Spleen (tissue), 13 donors: ENCODE measurements at places on chromosomes 3 and 15. TPM values are rescaled to one million over a fixed set of nuclear protein-coding genes. Genes with fewer than 3 reads are reported as not detected.

DNA sequence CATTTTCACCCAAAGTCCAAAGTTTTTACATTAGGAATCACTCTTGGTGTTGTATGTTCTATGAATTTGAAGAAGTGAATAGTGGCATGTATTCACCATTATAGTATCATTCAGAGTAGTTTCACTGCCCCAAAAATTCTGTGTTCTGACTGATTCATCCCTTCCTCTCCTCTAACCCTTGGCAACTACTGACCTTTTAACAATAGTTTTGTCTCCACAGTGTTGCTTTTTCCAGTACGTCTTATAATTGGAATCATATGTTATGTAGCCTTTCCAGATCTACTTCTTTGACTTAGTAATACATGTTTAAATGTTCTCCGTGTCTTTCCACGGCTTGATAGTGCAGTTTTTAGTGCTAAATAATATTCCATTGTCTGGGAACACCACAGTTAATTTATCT lies 379.0 kb upstream of the SGO1 start:
- DNase-seq = no peak

DNA sequence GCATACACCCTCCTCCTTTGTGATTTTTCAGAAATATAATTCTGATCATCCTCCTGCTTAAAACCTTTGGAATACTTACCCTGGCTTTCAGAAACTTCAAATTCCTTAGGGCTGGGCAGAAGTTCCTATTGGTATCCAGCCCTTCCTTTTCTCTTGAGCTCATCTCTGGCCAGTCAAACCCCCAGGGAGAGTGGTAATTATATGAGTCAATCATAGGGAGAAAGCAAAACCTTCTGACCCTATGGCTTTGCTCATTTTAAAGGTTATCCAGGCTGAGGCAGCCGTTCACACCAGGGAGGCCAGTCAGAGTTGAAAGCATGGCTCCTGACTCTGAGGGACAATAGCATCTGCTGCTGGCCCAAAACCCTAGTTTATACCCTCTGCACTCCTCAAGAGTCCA lies 23.9 kb upstream of the CTNNB1 start:
- no peak for DNase-seq

DNA sequence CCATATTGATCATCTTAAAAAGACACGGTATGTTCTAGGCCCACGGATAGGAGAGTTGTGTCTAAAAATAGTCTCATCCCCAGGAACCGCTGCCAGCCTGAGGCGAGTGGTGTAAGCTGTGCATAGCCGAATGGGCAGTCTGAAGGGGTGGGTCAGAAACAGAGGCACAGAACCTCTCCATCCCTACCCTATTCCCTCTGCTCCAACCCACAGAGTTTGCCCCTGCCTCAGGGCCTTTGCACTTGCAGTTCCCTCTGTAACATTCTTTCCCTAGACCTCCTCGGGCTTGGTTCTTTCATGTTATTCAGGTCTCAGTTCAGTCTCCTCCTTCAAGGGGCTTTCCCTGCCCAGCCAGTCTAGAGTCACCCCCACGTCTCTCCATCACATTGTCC lies 4.8 kb downstream of the SCN5A start:
- no peak for DNase-seq

- peak; percentile 72 for DNase-seq
Measured at GRCh38 chr3:37995652-37996641, 5.4 kb downstream of the VILL start.

- no peak for DNase-seq
Measured at GRCh38 chr15:42413920-42414319, 54.6 kb downstream of the CAPN3 start.

- no peak for DNase-seq
Measured at GRCh38 chr3:142274908-142275307, 49.5 kb upstream of the GK5 start.

DNA sequence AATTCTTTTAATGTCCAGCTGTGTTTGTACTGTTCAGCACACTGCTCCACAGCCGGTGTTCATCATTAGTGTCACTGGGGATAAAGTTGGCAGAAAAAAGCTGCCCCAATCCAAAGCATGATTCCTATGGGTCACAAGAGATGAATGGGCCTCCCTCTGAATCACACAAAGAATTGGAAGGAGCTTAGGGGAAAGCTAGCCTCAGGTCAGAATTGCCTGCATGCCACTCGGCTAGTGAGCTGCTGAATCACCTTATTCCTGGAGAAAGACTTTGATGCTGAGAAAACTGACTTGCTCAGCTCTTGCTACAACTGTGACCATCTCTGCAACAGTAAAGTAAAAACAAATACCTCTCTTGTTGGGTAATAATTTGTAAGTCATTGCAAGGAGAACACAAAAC lies 3.5 kb downstream of the CCK start:
- DNase-seq = no peak

- DNase-seq = peak; percentile 54
Measured at GRCh38 chr15:68340726-68341671, 63.5 kb downstream of the FEM1B start.

- DNase-seq = no peak
Measured at GRCh38 chr15:60375306-60375705, 22.5 kb downstream of the ANXA2 start.

GRCh38 chr15:42483677-42484076 lies 7.3 kb downstream of the ZNF106 start:
- DNase-seq = no peak

GRCh38 chr3:132857317-132857716 lies 135.1 kb upstream of the NPHP3 start:
- DNase-seq = no peak

DNA sequence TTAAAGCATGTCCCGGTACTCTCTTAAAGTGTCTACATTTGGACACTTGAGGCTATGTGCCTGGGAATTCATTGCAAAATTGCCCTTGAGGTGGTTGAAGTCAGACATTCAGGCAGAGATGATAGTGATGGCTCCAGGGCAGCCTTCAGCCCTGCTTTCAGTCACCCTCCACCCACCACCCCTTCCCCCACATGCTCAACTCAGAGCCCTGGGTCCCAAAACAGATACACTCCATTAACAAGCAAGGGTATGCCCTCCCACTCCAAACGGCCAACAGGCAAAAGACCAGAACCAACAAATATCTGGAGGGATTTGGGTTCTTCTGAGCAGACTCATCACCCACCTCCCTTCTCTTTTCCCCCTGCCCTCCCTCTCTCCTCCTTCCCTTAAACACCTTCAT lies 29.9 kb upstream of the VIPR1 start:
- no peak for DNase-seq

DNA sequence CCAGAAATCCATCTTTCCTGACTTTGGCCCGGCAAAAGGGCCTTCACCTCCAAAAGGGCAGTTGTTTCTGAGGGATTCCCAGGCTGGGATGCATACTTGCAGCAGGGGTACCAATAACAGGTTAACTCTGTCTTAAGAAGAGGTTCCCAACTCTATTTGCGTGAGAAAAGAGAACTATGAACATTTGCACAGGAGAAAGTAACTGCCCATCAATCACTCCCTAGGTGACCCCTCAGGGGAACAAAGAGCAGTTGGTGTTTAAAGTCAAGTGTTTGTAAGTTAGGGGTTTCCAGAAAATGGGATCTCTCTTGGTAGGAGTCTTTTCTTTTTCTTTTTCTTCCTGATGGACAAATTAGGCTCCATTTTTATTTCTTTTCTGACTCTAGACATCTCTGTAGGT lies 97.3 kb downstream of the EPHB1 start:
- DNase-seq = peak; percentile 6

GRCh38 chr3:131903988-131904415 lies 130.8 kb downstream of the CPNE4 start:
- no peak for DNase-seq

GRCh38 chr3:129282727-129283327 lies 4.2 kb downstream of the HMCES start:
- no peak for DNase-seq

DNA sequence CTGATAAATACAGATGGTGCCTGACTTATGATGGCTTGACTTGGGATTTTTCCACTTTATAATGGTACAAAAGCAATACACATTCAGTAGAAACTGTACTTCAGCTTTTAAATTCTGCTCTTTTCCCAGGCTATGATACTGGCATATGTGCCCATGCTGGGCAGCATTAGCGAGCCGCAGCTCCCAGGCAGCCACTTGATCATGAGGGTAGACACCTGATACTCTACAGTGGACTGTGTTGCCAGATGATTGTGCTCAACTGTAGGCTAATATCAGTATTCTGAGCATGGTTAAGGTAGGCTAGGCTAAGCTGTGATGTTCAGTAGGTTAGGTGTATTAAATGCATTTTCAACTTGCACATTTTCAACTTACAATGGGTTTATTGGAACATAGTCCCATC lies 17.7 kb upstream of the FEM1B start:
- no peak for DNase-seq

DNA sequence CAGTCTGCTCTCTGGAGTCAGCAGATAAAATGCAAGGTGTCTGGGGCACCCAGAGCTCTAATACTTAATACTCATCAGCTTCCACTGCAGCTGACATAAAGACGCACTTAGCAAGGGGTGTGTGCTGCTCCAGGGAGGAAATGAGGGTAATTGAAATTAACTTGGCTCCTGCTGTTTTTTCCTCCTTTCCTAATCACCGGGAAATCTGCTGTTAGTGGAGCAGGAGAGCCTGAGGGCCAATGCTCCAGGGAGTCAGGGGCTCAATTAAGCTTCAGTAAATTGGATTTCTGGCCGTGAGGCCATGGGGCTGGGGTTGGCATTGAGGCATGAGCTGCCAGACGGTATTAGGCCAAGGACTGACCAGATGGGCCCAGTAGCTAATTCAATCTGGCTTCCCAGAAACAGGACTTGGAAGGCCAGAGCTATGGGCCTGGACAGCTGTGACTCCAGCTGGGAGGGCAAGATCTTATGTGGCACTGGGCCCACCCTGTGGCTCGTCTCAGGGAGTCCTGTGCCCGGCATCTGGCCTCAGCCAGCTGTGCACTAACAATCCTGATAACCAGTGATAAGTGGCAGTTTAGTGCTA lies 30.7 kb upstream of the CHRNB4 start:
- DNase-seq = peak; percentile 71

- no peak for DNase-seq
Measured at GRCh38 chr3:157333551-157333991, 103.1 kb upstream of the PTX3 start.

DNA sequence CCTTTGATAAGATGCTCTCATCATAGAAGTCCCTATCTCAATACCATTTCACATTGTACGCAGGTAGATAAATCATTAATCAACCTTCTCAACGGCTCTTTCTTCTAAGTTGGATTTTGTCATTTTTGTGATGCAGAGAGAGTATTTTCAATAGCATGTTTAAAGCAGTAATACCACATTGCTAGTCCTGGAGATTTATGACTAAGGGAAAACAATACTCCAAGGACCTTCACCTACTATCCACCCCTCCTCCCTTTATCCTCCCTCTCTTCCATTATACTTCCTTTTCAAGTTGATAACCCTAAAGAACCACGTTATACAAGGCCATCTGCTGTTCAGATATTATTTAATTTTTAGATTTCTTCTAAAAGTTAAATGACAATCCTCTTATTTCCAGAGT lies 65.3 kb upstream of the CHMP2B start:
- no peak for DNase-seq

- no peak for DNase-seq
Measured at GRCh38 chr15:49827311-49827710, 206.5 kb downstream of the DTWD1 start.

- DNase-seq = no peak
Measured at GRCh38 chr15:89812011-89812846, 2.4 kb downstream of the ANPEP start.

DNA sequence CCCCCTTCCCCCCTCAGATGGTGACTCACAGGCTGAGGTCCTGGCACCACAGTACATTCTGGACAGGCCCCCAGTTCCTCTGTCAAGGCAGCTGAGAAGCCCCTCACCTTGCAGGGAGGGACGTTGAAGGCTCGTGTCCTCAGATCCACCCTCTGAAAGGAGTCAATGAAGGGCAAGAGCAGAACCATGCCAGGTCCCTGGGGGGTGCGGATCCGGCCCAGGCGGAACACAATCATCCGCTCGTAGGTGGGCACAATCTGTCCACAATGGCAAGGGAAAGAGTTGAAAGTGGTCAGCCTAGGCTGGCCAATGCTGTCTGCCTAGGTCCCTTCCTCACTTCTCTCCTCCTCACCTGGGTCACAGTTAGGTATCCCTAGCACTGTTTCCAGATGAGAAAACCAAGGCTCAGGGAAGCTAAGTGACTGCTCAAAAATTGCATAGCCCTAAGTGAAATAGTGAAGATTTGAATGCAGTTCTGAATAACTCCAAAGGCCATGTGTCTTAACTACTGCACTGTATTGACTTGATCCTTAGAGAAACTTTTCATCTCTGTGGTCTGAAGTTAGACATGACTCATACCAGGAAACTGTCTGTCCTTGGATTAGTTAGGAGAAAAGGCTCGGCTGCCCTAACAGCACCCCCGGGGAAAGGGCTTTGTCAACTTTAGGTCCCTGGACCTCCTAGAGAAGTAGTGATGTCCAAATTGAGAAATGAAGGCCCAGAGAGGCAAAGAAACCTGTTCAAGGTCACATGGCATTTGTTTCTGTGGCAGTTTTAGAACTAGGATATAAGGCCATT lies 2.9 kb downstream of the STOML1 start:
- DNase-seq = no peak

GRCh38 chr3:121431726-121432517 lies 113.9 kb downstream of the POLQ start:
- no peak for DNase-seq

DNA sequence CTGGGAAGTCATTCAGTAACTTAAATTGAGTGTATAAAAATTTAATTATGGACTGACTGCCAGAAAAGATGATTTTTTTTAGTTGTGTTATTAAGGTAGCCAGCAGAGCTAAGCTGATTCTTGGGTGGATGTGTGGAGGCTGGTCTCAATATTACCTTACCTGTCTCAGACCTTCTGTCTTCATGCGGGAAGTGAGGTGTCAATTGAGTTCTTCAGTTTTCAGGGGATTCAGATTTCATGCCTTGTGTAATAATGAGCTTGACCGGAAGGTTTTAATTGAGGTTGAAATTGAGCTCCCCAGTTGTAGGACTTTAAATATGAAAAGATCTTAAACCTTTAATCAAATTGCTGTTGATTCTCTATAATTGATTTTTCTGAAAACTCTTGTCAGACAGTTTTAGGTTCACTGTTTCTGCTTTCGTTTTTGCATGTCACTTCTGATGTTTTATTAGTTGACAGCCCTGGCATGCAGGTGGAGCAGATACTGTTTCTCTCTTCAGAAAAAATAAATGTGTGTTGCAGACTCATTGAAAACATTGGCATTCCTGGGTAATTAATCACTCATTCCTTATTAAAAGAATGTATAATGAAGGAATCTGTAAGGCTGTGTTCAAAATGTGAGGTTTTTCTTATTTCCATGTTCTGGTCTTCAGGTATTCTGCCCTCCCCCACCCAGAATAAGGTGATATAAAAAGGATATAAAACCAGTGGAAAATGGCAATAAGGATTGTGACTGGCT lies 54.5 kb downstream of the PSMD6 start:
- no peak for DNase-seq

- peak; percentile 73 for DNase-seq
Measured at GRCh38 chr15:37098468-37099318, 1.7 kb downstream of the MEIS2 start.

GRCh38 chr3:46208167-46208704 lies at the start of gene CCR1:
Gene CCR1 (minus strand): TSS chr3:46208313. CDS start chr3:46204313, 4,000 bp downstream.
- peak; percentile 87 for DNase-seq

The FGF12 gene
- 14.1 TPM for polyA plus RNA-seq

The ALPK3 gene
- polyA plus RNA-seq = 0.13 TPM

The MUC20 gene
- polyA plus RNA-seq = 3.3 TPM

The PLSCR2 gene
- polyA plus RNA-seq = not detected

The AGBL1 gene
- polyA plus RNA-seq = not detected

The PLA2G4F gene
- not detected for polyA plus RNA-seq

The TERC gene
- polyA plus RNA-seq = 0.39 TPM

The CCDC54 gene
- not detected for polyA plus RNA-seq

The GNAT1 gene
- 0.05 TPM for polyA plus RNA-seq

The ERC2 gene
- 0.10 TPM for polyA plus RNA-seq

The SKIL gene
- 9.3 TPM for polyA plus RNA-seq

The GLDN gene
- 0.94 TPM for polyA plus RNA-seq

The GPR62 gene
- polyA plus RNA-seq = 0.06 TPM

The CYP1A1 gene
- 0.06 TPM for polyA plus RNA-seq

The NME9 gene
- polyA plus RNA-seq = 0.14 TPM
